Stomach (tissue), 19 donors: ENCODE measurements at places on chromosomes 7 and 10. TPM values are rescaled to one million over a fixed set of nuclear protein-coding genes. Genes with fewer than 3 reads are reported as not detected.

The IKZF1 gene
- 6.4 TPM for polyA plus RNA-seq

The WDR37 gene
- polyA plus RNA-seq: 5.3 TPM

The OPN4 gene
- not detected for polyA plus RNA-seq

The AKR1D1 gene
- polyA plus RNA-seq: not detected

The RELN gene
- 0.58 TPM for polyA plus RNA-seq

The NODAL gene
- polyA plus RNA-seq: not detected

The EBLN1 gene
- not detected for polyA plus RNA-seq

The GPR26 gene
- not detected for polyA plus RNA-seq

The EMX2 gene
- 0.18 TPM for polyA plus RNA-seq

The RAPGEF5 gene
- 8.6 TPM for polyA plus RNA-seq

The ITPRID1 gene
- 0.37 TPM for polyA plus RNA-seq

The SH2D4B gene
- polyA plus RNA-seq: not detected

The TIAL1 gene
- polyA plus RNA-seq: 24.3 TPM

The NPSR1 gene
- not detected for polyA plus RNA-seq

The MRM2 gene
- polyA plus RNA-seq: 17.4 TPM

The PAX4 gene
- not detected for polyA plus RNA-seq

The BPGM gene
- polyA plus RNA-seq: 22.5 TPM

The OR2A7 gene
- not detected for polyA plus RNA-seq
